ENCODE measurements at places on chromosomes 2 and 18. TPM values are rescaled to one million over a fixed set of nuclear protein-coding genes. Genes with fewer than 3 reads are reported as not detected.
A peak's percentile ranks its signal among the peaks of the same experiment; 100 is the strongest.

GRCh38 chr2:233060980-233061590, 943 bp downstream of the INPP5D start:
- H3K36me3 ChIP-seq = no peaks in the 10 kb centered on the region
- peak overlapping the region; percentile 56 for H3K27ac ChIP-seq
- peak overlapping the region; percentile 48 for H3K4me3 ChIP-seq
- no peak for DNase-seq
- no peaks in the 10 kb centered on the region for H3K27me3 ChIP-seq

- H3K27me3 ChIP-seq = no peaks in the 10 kb centered on the region
- H3K4me1 ChIP-seq = no peaks in the 10 kb centered on the region
- DNase-seq = no peak
- no peak overlapping the region for H3K4me3 ChIP-seq
These were observed 88.4 kb downstream of the DDX18 start for GRCh38 chr2:117902933-117903332.

GRCh38 chr2:16625201-16625729, 40.4 kb downstream of the CYRIA start:
- peak; percentile 55 for DNase-seq
- peak overlapping the region; percentile 71 for H3K27ac ChIP-seq
- H3K4me1 ChIP-seq = peaks cover 47% of the 10 kb centered on the region
- H3K27me3 ChIP-seq = no peaks in the 10 kb centered on the region
- no peak overlapping the region for H3K4me3 ChIP-seq

- no peak for DNase-seq
- no peak overlapping the region for H3K27ac ChIP-seq
- H3K4me1 ChIP-seq = peaks cover 40% of the 10 kb centered on the region
- no peak overlapping the region for H3K4me3 ChIP-seq
- no peaks in the 10 kb centered on the region for H3K36me3 ChIP-seq
These were observed 3.5 kb downstream of the FARP2 start for GRCh38 chr2:241359481-241360045.

The E2F6 gene
- 41.1 TPM for total RNA-seq

GRCh38 chr2:33412920-33413319, 63.5 kb upstream of the RASGRP3 start:
- H3K27me3 ChIP-seq = no peaks in the 10 kb centered on the region
- no peak overlapping the region for H3K4me3 ChIP-seq
- no peak for DNase-seq
- H3K4me1 ChIP-seq = no peaks in the 10 kb centered on the region

DNA sequence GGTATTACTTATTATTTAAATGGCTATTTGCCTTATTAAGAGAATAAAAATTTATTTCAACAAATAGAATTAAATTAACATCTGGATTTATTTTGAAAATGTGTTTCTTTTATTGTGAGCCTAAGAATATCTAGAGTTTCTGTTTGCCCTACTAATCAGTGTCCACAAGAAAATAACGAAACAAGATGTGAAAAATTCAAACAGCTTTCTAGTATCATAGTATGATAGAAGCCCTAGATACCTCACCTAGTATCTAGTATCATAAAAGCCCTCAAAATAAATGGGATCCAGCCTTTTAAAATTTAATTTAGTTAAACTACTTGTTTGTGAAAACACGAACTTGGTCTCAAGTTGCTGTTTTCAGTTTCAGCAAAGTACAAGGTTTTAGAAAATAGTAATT, 13.7 kb upstream of the SLC40A1 start:
- no peaks in the 10 kb centered on the region for H3K4me1 ChIP-seq
- no peak overlapping the region for H3K27ac ChIP-seq
- DNase-seq = no peak
- no peak overlapping the region for H3K4me3 ChIP-seq
- H3K27me3 ChIP-seq = no peaks in the 10 kb centered on the region

GRCh38 chr2:185161701-185162100, 563.4 kb downstream of the ZNF804A start:
- no peaks in the 10 kb centered on the region for H3K36me3 ChIP-seq
- H3K27ac ChIP-seq = no peak overlapping the region
- DNase-seq = no peak
- H3K4me3 ChIP-seq = no peak overlapping the region
- H3K4me1 ChIP-seq = no peaks in the 10 kb centered on the region

- no peaks in the 10 kb centered on the region for H3K27me3 ChIP-seq
- no peak overlapping the region for H3K4me3 ChIP-seq
- H3K36me3 ChIP-seq = no peaks in the 10 kb centered on the region
- DNase-seq = no peak
- H3K4me1 ChIP-seq = peaks cover 4% of the 10 kb centered on the region
These were observed 53.7 kb downstream of the GPD2 start for GRCh38 chr2:156489750-156490465.

DNA sequence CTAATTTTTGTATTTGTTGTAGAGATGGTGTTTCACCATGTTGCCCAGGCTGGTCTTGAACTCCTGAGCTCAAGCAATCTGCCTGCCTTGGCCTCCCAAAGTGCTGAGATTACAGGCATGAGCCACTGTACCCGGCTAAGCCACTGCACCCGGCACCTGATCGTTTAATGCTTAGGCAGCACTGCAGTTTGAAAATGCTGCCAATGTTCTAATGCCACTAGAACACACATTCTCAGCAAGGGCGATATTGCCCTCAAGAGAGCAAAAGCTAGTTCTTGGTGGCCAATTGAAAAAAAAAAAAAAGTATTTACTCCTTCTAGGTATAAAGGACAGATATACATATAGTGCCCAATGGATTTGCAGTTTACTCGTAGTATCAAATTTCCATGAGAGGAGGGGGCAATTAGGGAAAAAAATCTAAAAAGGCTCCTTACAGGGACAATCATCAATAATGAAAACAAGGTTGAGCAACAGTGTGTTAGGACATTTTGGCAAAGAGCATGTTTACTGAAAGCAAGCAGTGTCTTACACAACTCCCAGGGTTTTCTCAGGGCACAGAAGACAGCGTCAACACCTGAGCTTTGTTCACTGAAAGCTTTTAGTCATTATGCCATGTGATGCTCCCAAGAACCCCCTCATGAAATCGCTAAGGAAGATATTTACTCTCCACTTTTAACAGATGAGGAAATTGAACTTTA, 199.9 kb upstream of the PKDCC start:
- peak; percentile 82 for DNase-seq
- H3K27ac ChIP-seq = peak overlapping the region; percentile 83
- no peaks in the 10 kb centered on the region for H3K36me3 ChIP-seq
- H3K4me1 ChIP-seq = peaks cover 23% of the 10 kb centered on the region
- H3K4me3 ChIP-seq = no peak overlapping the region

DNA sequence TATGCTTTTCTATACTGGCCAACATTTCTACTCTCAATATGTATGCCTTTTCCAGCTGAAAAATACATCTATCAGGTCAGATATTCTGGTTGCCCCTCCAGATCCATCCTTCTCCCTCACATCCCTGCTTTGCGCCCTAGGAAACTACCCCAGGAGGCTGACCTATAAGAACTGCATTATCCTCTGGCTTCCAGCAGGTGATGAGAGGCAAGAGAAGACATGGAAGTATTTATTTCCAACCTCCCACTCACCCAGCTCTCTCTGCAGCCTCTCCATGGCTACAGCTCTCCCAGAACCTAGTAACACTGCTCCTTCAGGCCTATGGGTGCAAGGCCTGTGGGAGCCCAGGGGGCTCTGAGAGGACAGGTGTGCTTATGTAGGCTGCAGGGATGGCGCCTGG, 42.9 kb downstream of the ARID5A start:
- H3K36me3 ChIP-seq = no peaks in the 10 kb centered on the region
- no peak overlapping the region for H3K4me3 ChIP-seq
- no peaks in the 10 kb centered on the region for H3K4me1 ChIP-seq
- no peak overlapping the region for H3K27ac ChIP-seq
- no peak for DNase-seq

- H3K4me3 ChIP-seq = no peak overlapping the region
- no peaks in the 10 kb centered on the region for H3K4me1 ChIP-seq
- H3K27ac ChIP-seq = no peak overlapping the region
- DNase-seq = no peak
- no peaks in the 10 kb centered on the region for H3K27me3 ChIP-seq
- no peaks in the 10 kb centered on the region for H3K36me3 ChIP-seq
These were observed 846.7 kb downstream of the BCL11A start for GRCh38 chr2:59706729-59707128.

The PFN4 gene
- not detected for total RNA-seq

DNA sequence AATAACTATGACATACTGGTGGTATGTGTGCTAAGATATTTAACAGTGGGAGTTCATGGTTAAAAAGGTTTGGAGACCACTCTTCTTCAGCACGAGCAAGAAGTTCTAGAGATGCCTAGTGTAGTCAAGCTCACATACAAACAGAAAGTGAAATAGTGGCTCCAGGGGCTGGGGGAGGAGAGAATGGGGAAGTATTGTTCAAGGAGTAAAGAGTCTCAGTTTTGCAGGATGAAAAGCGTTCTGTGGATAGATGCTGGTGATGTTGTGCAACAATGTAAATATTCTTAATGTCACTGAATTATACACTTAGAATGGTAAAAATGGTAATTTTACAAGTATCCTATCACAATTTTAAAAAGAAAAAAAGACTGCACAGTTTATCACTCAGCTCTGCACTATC, 29.0 kb upstream of the EPAS1 start:
- no peaks in the 10 kb centered on the region for H3K27me3 ChIP-seq
- no peaks in the 10 kb centered on the region for H3K36me3 ChIP-seq
- H3K27ac ChIP-seq = peak overlapping the region; percentile 18
- DNase-seq = no peak
- no peak overlapping the region for H3K4me3 ChIP-seq

- no peak for DNase-seq
- no peaks in the 10 kb centered on the region for H3K27me3 ChIP-seq
- H3K27ac ChIP-seq = peak overlapping the region; percentile 3
- no peaks in the 10 kb centered on the region for H3K4me1 ChIP-seq
These were observed 100.4 kb upstream of the LCLAT1 start for GRCh38 chr2:30346471-30347169.

DNA sequence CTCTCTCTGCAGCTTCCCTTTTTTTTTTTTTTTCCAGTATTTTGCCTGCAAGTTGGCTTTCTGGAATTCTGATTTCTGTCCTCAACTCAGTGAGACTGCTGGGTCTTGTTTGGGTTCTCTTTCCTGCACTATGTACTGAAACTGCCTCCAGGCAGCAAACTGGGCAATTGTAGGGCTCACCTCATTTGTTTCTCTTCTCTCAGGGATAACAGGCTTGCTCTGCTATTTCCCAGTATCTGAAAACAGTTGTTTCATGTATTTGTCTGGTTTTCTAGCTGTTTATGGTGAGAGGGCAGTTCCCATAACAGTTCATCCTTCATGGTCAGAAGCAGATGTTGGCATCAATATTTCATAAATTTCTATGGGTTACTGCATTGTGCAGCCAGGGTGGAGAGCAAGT, 206.0 kb downstream of the CYRIA start:
- H3K4me3 ChIP-seq = no peak overlapping the region
- H3K4me1 ChIP-seq = no peaks in the 10 kb centered on the region
- no peak overlapping the region for H3K27ac ChIP-seq
- DNase-seq = no peak
- H3K36me3 ChIP-seq = no peaks in the 10 kb centered on the region

DNA sequence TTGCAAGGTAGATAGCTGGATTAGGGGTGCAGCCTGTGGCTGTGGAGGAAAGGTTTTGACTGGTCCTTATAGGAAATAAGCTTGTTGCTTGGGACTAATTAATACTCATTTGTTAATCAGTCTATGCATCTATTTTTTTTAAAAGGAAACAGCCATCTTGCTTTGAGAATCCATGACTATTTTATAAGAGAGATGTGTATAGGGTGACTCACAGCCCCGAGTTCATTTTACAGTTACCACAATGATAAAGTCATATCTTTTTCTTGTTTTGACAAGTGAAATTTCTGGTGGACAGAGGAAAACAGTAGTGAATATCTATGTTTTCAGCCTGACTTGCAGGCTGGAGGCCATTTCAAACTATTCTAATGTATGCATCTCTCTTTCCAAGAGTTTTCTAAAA, 193.5 kb upstream of the CCDC68 start:
- no peak for DNase-seq
- no peaks in the 10 kb centered on the region for H3K36me3 ChIP-seq
- H3K4me3 ChIP-seq = no peak overlapping the region
- no peaks in the 10 kb centered on the region for H3K4me1 ChIP-seq

DNA sequence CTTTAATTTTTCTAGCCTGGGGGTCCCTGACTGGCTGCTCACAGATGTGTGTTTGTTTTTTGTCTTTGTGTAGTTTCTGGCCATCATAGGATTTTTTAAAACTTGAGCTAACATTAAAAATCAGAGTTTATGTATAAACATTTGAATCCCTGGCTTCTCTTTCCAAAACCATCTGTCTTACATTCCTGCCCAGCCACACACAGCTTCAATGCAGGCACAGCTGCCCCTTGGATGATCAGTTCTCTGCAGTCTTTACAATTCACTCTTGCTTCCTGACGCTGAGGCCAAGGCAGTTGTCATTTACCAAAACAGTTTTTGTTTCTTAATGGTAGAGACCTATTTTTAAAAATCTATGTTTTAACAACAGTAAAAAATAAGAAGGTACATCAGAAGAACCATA, 169.2 kb upstream of the LRRTM1 start:
- no peak overlapping the region for H3K4me3 ChIP-seq
- no peaks in the 10 kb centered on the region for H3K4me1 ChIP-seq
- no peak for DNase-seq
- no peaks in the 10 kb centered on the region for H3K27me3 ChIP-seq
- no peak overlapping the region for H3K27ac ChIP-seq
- no peaks in the 10 kb centered on the region for H3K36me3 ChIP-seq

The HOXD13 gene
- total RNA-seq = not detected

The TCF23 gene
- not detected for total RNA-seq

GRCh38 chr2:156473445-156473844, 37.3 kb downstream of the GPD2 start:
- H3K4me3 ChIP-seq = no peak overlapping the region
- H3K27me3 ChIP-seq = no peaks in the 10 kb centered on the region
- H3K4me1 ChIP-seq = peaks cover 18% of the 10 kb centered on the region
- no peak overlapping the region for H3K27ac ChIP-seq

DNA sequence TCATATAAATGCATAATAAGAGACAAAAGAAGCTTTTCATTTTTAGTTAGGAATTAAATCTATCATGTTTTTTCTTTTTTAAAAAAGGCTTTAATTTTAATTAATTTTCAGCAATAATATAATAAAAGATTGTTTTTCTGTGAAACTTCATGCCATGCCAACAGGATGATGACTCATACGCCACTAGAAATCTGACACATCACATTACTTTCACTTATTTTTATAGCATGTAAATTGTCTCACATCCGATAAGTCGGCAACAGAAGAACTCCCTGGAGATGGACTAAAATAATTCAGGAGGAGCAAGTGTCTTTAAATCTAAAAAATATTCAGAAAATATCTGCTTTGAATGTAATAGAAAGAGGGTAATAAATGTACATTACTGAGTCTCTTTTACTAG, 1024.2 kb upstream of the ACVR2A start:
- H3K27ac ChIP-seq = no peak overlapping the region
- DNase-seq = no peak
- no peaks in the 10 kb centered on the region for H3K27me3 ChIP-seq
- H3K4me1 ChIP-seq = no peaks in the 10 kb centered on the region

The SLC19A3 gene
- 0.20 TPM for total RNA-seq

The BIN1 gene
- 1,728 TPM for total RNA-seq

- no peaks in the 10 kb centered on the region for H3K36me3 ChIP-seq
- H3K4me3 ChIP-seq = no peak overlapping the region
- H3K27me3 ChIP-seq = no peaks in the 10 kb centered on the region
- H3K4me1 ChIP-seq = no peaks in the 10 kb centered on the region
These were observed 27.5 kb upstream of the REEP1 start for GRCh38 chr2:86364894-86365293.

The NOP58 gene
- 27.8 TPM for total RNA-seq

The VSNL1 gene
- not detected for total RNA-seq
